ENCODE measurements at places on chromosomes 12 and 14.

- no peak for DNase-seq
Observed at GRCh38 chr12:32877601-32878459, 18.7 kb downstream of the PKP2 start.

GRCh38 chr12:80979251-80979650 lies 41.5 kb upstream of the LIN7A start:
- DNase-seq = no peak

GRCh38 chr12:21973221-21973620 lies 32.0 kb upstream of the ABCC9 start:
- DNase-seq = no peak

- no peak for DNase-seq
Observed at GRCh38 chr12:123494124-123494851, 36.3 kb downstream of the SNRNP35 start.

GRCh38 chr14:68814238-68814538 lies 21.3 kb upstream of the ZFP36L1 start:
- DNase-seq = no peak

DNA sequence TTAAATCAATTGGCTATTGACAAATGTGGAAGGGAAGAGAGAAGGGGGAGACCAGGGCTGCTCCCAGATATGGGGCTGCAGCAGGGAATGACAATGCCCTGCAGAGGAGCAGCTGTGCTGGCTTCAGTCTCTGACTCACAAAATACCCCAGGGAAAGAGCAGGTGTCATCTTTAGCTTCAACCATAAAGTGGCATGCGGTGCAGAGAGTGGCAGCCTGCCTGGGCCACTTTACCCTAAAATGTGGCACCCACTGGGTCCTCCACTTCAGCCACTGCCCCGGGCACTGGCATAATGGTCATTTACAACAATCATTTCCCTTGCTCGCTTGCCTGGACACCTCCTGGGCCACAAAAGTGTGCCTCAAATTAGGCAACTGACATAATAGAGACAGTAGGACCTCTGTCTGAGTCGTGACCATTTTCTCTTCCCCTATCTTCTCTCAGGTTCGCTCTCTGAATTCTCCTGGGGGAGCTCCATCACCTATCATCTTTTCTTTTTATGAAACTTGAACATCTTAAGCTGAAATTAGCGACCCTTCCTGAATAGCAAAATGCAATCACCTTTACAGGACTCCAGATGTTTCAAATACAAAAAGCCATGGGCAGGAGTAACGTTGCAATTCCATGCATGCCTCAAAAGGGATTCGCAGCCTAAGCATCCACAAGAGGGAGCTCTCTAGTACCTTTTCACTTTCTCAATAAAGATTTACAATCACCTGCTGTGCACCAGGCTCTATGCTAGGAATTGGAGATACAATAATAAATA lies 179.9 kb upstream of the ATF7IP start:
- no peak for DNase-seq

DNA sequence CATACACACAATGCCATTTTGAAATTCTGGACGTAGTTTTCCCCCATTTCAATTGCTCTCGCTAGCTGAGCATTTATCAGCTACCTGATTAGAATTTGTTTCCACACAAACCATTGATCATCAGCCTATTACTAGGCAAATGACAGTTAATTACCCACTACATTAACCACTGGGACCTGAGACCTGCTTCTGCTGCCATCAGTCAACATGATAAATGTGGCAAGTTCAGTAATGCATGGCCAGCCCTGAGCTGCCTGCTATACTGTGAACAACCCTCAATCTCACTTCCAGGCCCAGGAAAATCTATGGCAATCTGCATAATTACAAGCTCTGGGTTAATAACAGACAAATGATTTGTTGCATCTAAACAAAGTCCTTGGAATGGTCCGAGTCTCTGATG lies 43.5 kb downstream of the LMO3 start:
- no peak for DNase-seq

DNA sequence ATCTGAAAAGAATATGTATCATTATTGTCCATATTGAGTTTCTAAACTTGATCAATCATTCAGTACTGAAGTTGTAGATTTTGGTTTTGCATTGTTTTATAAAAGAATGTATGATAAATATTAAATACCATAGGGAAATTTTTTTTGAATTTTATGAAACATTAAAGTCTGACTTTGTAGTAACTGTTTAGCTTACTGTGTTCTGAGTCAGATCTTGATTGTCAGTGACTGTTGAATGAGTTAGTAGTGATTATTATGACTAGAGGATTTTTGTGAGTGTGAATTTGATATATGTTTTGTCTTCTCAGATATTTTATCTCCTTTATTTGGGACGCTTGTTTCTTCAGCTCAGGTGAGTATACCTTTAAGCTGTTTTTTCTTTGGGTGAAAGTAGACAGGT lies 10.1 kb downstream of the TDP1 start:
- no peak for DNase-seq

DNA sequence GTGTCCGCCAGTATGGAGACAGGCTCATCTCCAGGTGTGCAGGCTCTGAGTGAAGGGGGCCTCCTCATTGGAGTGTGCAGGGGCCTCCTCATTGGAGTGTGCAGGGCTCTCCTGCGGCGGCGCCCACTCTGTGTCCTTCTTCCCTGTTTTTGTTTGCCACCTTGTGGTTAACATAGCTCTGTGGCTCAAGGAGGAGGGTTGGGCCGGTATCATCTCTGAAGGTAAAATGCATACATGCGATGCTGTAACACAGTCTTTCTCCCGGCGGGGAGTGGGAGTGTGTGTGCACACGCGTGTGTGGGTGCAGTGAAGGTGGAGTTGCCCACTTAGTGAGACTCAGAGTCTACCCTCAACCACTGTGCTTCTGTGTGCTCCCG lies 429.4 kb downstream of the ZFP36L1 start:
- no peak for DNase-seq

DNA sequence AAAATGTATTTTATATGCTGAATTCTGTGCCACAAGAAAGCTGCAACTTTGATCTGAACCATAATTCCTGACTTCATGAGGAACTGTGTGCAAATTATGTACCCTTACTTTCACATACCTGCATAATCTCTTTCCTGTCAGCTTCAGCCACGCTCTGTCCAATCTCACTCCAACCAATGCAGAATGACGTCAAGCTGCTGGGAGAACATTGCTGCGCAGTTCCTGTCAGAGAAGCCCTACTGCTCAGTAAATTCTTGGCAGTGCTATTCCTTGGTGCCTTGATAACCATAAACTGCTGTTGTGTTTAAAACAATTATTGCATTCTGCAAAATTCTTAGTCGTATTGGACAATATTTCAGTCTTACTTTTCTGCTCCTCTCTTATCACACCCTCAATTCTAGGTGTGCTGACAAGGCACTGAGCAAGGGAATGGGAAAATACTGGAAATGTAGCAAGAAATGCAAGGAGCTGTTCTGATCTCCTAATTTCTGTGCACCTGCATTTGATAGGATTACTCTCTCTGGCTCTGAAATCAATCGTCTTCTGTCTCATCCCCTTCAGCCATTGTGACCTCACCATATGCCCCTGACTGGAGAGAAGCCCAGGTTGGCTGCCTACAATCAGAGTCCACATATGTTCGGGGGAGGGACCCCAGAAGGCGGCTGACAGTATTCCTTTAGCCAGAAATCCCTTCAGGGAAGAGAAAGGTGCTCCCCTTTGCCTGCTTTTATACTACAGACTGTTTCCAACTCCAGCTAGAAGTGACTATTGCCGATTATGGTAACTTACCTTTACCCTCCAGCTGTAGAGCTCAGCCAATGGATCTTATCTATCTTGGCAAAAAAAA lies 274.9 kb upstream of the NOVA1 start:
- DNase-seq = peak; percentile 62

DNA sequence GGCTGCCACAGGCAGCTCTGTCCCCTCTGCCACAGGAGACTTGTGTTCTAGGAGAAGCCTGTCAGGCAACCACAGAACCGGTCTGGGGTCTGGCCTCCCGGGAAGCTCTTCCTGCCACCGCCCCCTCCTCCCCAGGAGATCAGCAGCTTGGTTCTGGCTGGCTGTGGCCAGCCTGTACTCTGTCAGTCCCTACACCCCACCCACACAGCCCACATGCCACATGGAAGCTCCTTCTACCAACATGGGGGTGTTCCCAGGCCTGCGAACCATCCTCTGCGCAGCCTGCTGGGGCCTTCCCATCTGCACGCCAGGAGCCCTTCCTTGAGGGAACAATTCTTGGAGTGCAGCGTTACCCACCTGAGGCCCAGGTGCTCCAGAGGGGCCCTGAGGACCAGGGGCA lies 16.8 kb downstream of the TMEM106C start:
- no peak for DNase-seq

- no peak for DNase-seq
Observed at GRCh38 chr12:28089338-28089737, 100.9 kb upstream of the CCDC91 start.

GRCh38 chr12:96070670-96071279 lies 35.4 kb upstream of the LTA4H start:
- DNase-seq = no peak

DNA sequence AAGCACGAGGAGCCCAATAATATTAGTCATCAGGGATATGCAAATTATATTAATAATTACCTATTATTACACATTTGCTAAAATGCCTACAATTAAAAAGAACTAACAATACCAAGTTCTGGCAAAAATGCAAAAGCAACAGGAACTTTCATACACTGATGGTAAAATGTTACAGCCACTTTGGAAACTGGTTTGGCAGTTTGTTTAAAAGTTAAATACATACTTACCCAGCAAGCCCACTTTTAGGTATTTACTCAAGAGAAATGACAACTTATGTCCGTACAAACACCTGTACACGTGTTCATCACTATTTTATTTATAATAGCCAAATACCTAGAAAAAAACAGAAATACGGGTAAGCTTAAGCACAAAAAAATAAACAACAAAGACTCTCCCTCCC lies 17.0 kb downstream of the WDR89 start:
- no peak for DNase-seq

GRCh38 chr12:120909633-120910298 lies 5.6 kb upstream of the SPPL3 start:
- no peak for DNase-seq

- DNase-seq = no peak
Observed at GRCh38 chr12:29428633-29429032, 47.7 kb upstream of the ERGIC2 start.

- no peak for DNase-seq
Observed at GRCh38 chr12:59615392-59616165, 19.8 kb downstream of the SLC16A7 start.

GRCh38 chr14:91835197-91835919 lies 32.0 kb downstream of the TC2N start:
- no peak for DNase-seq

DNA sequence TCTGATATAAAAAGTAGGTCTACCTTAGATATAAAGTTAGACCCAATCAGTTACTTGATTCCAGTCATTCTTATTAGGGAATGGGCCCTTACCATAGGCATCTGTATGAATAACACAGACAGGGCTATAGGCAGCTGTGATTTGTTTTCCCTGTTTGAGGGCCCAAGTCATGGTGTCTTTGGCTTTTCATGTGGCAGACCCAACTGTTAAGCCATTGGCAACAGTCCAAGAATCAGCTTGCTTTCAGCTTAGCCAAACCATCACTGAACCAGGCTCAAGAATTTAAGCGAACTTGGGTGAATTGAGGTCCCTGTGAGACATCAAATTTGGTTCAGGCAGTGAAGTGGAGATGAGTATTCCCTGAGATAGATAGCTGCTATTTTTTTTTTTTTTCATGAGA lies 111.2 kb downstream of the LRRIQ1 start:
- DNase-seq = no peak

- no peak for DNase-seq
Observed at GRCh38 chr12:19003987-19004619, 125.4 kb upstream of the PLEKHA5 start.

- DNase-seq = no peak
Observed at GRCh38 chr14:45400509-45400908, 147.5 kb upstream of the MIS18BP1 start.

DNA sequence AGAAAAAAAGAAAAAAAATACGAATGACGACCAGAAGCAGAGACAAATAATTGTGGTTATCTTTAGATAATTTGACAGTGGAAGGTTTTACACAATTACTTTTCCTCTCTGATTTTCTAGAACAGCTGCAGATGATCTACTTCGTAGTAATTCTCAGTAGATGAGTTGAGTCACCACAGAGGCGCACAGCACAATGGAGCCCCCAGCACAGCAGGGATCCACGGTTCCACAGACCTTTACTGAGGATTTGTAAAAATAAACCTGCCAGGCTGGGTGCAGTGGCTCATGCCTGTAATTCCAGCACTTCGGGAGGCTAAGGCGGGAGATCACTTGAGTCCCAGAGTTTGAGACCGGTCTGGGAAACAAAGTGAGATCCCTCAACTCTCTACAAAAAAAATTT lies 29.3 kb downstream of the AMN start:
- DNase-seq = no peak

GRCh38 chr14:69432364-69432763 lies 33.9 kb downstream of the SLC39A9 start:
- no peak for DNase-seq

DNA sequence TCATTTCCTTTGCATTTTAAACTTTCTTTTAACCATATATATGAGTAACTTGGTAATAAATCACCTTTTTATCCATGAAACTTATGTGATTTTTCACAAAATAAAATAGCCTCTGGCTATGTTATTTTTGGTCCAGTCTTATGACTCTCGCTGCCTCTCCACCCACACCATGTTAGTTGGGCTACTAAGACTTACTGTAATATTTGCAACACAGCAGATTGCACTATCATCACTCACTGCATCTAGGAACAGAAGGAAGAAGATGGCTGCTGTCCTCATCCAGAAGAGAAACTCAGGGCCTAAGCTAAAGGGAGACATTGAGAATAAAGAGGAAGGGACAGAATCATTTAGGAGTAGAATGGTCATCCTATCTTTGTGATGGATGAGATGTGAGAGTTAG lies 12.6 kb upstream of the B4GALNT3 start:
- DNase-seq = no peak

GRCh38 chr14:68937471-68938270 lies 41.4 kb downstream of the ACTN1 start:
- DNase-seq = no peak

DNA sequence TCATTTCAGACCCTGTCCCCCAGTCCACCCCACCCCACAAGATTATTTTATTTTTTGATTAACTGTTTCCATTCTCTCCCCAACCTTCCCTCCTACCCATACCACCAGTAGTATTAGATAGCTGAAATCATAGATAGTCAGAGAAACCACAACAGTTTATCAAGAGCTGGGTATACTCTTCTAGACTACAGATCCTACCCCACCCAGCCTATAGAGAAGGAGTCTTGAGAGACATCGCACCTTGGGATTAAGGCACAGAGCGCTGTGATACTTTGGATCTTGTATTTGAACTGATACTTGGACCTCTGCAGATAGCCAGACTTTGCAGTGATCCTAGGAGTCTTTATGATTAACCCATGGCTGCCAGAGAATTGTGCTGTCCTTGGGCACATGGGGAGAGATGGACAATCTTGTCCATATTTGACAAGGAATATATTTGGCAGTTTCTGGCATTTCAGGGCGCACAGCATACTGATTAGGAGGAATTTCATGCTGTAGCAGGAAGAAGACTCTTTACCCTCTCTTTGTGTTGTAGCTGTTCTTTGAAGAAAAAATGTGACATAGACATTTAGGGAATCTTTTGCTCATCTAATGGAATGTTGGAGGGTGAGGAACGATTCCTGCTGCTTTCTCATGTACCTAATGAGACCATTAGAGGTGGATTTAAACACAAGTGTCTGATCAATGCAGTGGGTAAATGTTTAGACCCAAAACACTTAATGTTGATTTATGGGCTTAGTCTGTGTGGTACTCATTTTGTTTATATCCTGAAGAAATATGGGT lies 982 bp downstream of the RBMS2 start:
- no peak for DNase-seq

GRCh38 chr14:100885196-100885595 lies 18.3 kb downstream of the RTL1 start:
- DNase-seq = no peak

- DNase-seq = peak; percentile 71
Observed at GRCh38 chr14:52951681-52952554, 1.1 kb upstream of the FERMT2 start.

Measured in SHP77 treated with DMSO at 0.1 percent for 48 hours (cell line).